ENCODE measurements at places on chromosomes 4 and X.

DNA sequence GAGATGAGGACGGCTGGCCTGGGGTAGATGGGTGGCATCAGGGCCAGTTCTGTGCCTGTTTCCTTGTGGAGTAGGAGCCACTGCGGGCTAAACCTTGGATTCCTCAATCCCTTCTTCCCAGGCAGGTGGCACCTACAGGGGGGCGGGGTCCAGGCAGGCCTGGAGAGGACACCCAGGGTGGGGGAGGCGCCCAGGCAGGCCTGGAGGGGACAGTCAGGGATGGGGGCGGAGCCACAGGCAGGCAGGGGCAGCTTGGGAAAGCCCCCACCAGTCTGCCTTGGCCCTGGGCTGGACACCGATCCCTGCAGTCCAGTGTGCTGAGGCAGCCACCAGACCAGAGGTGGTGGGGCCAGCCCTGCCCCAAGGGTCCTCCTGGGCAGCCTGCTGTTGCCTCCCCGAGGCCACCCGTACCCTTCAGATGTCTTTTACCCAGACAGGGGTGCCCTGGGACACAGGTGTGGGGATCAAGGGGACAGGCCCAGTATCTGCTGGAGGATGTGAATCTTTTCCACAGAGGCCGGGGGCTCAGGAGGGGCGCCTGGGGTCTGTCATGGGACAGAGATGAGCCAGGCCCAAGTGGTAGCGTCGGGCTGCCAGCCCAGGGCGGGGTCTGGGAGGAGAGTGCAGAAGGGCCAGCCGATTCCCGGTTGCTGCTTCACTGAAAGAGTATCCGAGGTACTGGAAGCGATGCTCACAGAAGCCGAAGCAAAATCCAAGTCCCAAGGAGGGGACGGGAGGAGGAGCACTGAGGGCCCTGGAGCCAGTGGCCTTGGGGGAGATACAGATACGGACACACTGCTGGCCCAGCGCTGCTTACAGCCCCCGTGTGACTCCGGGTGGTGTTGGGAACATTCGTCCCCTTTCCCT lies 34.5 kb downstream of the LRPAP1 start:
- DNase-seq, result no peak

GRCh38 chr4:177159600-177159999 lies 150.1 kb upstream of the NEIL3 start:
- no peak for DNase-seq

DNA sequence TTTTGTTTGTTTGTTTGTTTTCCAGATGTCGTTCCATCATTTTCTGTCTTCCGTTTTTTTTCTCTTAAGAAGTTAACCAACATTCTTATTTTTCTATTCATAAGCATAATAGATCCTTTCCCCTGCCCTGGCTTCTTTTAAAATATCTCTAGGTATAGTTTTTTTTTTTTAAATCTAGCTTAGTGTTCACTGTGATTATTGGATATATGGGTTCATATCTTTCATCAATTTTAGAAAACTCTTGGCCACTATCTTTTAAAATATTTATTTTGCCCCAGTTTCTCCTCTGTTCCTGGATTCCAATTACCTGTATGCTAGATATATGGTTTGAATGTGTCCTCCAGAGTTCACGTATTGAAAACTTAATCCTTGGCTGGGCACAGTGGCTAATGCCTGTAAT lies 59.6 kb downstream of the GSX2 start:
- no peak for DNase-seq

- DNase-seq, result no peak
Observed at GRCh38 chrX:153636716-153637115, 10.3 kb upstream of the DUSP9 start.

GRCh38 chr4:40238700-40239548 lies 42.1 kb downstream of the RHOH start:
- peak; percentile 56 for DNase-seq

DNA sequence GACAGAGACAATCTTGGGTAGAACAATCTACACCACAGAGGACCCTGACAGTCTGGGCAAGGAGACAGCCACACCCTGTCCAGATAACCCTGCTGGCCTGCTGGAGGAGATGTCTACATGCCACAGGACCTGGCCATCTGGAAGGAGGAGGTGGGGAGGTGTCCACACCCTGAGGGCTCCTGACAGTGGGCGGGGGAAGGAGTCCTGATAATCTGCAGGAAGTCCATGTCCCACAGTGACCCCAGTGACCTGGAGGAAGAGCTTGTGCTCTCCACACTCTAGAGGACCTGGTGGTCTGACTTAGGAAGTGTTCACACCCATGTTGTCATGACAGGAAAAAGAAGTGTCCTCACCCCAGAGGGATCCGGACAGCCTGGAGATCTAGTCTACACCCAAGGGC lies 5.5 kb downstream of the SUV39H1 start:
- DNase-seq, result no peak

DNA sequence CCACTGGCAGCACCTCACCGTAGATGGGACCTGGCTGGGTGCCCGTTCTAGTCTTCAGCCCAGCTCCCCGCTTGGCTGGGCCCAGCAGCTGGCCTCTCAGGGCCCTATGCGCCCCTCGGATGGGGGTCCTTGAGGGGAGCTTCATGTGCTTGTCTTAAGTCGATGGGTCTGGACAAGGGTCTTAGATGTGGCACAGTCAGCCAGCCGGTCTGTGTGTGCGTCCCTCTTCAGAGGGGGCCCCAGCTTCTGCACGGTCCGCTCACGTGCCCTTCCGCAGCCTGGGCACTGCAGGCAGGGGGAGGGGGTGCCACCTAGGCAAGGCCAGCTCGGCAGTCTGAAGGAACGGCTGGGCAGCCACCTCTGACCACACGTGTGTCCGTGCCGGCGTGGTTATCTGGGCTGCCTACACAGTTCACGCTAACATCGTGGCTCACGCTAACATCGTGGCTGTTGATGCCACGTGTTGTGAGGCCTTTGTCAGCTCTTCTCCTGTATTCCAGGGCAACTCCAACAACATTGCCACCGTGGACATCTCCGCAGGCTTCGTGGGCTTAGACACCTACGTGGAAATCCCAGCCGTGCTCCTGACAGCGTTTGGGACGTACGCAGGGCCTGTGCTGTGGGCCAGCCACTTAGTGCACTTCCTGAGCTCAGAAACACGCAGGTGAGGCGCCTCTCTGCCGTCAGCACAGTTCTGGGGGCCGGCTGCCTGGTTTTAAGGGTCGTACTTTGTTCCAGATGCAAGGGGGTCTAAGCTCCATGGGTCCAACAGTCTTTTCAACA lies 34.5 kb downstream of the PIGG start:
- no peak for DNase-seq

GRCh38 chr4:125762537-125762936 lies 447.8 kb downstream of the FAT4 start:
- DNase-seq, result no peak

GRCh38 chr4:155025762-155026457 lies 182.5 kb upstream of the NPY2R start:
- peak; percentile 3 for DNase-seq

- DNase-seq, result peak; percentile 21
Observed at GRCh38 chr4:184825141-184825895, 450 bp downstream of the ACSL1 start.

DNA sequence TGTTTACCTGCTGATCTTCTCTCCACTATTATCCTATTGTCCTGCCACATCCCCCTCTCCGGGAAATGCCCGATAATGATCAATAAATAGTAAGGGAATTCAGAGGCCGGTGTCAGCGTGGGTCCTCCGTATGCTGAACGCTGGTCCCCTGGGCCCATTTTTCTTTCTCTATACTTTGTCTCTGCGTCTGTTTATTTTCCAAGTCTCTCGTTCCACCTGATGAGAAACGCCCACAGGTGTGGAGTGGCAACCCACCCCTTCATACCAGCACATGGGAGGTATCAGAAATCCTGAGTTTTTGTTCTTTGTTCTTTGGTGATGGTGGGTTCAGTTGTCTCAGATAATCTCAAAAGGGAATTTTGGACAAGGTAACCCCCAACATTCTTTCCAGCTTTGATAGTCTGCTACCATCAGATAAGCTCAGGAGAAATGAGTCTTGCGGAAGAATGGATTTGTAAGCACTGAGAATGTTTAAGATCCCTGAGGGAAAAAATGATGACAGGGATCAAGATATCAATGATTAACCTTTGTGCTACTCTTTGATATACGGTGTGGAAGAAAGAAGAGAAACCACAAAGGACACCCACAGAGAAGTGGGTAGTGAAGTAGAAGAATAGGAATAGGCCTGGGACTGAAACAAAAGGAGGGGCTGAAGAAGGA lies 117.9 kb downstream of the CEP44 start:
- no peak for DNase-seq

DNA sequence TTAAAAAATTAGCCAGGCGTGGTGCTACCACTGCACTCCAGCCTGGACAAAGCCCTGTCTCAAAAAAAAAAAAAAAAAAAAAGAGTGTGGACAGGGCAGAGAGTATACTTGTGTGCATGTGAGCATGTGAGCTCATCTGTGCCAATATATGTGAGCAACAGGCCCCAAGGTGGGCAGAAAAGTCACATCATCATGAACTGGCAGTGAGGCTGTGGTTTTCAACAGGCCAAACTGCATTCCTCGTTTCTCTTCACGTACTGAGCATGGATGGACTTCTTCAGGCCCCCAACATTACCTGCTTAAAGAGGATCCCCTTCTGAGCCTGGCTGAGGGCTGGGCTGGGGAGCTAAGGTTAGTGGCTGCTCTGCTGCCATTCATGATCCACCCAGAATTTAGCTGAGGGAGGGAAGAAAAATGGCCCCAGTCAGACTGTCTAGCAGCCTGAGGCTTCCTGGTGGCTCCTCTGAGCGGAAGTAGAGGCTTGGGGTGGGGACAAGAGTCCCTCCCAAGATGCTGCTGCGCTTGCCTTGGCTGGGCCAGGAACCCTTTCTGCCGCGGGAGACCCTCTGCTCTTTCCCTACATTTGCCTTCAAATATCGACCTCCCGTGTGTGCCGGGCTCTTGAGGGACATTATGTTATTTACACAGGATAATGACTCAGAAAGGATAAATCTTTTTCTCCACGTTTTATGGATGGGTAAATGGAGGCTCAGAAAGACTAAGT lies 55.0 kb downstream of the DIPK2B start:
- DNase-seq, result no peak

GRCh38 chrX:25083661-25084060 lies 67.9 kb upstream of the ARX start:
- DNase-seq, result no peak

DNA sequence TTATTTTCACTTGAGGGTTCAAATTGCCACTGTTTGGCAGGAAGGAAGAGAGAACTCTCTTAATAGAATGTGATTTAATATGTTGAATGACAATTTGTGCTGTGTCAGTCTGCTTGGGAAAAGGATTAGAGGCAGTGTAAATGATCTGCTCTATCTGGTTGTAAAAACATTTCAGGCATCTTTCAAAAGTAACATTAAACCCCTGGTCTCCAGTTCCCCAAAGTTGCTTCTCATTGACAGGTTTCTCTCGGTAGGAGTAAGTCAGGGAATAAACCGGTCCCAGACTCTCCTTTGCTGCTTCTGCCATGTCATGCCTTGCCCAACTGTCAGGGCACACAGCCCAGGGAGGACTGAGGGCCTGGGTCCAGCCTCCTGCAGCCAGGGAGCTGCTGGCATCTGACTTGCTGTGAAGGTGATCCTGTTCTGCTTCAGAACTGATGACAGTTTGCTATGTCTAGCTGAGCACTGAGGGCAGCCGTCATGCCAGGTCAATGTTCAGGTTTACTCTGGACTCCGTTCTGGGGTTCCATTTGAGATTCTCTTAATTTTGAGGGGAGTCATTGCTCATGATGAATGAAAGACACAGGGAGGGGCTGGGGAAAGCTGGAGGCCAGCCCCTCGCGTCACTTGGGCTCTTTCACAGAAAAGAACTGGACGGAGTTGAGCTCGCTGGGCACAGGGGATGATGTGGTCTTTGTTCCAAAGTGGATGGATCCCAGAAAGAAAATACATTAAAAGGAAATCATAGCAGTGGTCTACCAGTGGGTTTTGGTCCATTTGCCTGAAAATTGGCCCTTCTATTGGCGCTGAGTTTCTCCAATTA lies 312.4 kb downstream of the ARHGAP10 start:
- DNase-seq, result no peak

- no peak for DNase-seq
Observed at GRCh38 chr4:25827897-25828296, 34.9 kb downstream of the SEL1L3 start.

DNA sequence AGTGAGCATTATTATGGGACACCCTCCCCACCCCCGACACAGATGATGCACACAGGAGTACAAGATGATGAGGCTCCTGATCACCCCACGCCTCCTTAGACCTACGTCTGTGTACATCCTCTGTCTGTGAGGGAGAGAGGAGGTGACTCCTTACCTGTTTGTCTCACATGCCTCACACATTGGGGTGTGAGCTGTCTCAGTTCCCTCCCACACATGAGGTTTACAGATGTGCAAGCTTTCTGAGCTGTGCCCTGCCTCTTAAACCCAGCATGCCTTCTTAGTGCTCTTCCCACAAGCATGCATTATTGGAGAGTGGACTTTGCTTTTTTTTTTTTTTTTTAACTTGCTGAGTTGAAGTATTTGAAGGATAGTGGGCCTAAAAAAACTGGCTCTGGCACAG lies 76.7 kb downstream of the CLCN5 start:
- no peak for DNase-seq

DNA sequence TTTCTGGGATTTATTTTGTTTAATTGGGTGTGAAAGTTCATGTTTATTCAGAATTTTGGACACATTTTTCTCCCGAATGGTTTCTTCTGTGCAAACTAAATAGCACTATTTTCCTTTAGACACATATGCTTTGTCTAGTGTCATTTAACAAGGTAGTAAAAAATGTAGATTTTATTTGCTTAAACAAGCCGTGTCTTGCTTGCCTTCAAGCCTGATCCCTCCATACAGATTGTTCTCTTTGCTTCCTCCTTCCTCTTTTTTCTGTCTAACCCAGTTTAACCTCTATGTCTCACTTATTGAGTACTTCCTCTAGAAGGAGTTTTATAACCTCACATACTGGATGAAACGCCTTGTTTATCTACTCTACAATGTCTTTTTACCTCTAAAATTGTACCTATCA lies 211.8 kb downstream of the NPFFR2 start:
- no peak for DNase-seq

Data from stimulated activated CD4-positive, alpha-beta T cell treated with anti-CD3 and anti-CD28 coated beads, Interleukin-2, amount 100 ng/mL, for 48 hours (primary cell).